Eye (tissue), 1 donor: ENCODE measurements at places on chromosomes 12 and 14.

GRCh38 chr14:89417465-89418225 lies 612 bp upstream of the FOXN3 start:
- peak; percentile 79 for DNase-seq

DNA sequence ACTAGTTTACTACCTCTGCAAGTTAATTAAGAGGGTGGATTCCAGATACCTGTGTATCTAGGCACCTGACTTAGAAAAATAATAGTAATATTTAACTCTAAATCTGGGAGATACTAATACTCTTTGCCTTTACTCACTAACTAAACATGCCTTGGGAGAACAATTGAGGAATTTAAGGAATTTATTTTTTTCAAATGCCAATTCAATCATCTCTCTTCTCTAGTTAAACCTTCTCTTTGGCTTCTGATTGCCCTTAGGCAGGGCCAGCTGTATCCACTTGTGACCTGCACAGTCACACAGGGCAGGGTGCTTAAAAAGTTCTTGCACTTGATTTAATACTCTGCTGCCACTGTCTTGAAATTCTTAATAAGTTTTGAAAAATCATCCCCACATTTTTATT lies 142.4 kb downstream of the PLCZ1 start:
- DNase-seq, result no peak

- DNase-seq, result no peak
Observed at GRCh38 chr14:51733147-51733546, 81.4 kb downstream of the FRMD6 start.

DNA sequence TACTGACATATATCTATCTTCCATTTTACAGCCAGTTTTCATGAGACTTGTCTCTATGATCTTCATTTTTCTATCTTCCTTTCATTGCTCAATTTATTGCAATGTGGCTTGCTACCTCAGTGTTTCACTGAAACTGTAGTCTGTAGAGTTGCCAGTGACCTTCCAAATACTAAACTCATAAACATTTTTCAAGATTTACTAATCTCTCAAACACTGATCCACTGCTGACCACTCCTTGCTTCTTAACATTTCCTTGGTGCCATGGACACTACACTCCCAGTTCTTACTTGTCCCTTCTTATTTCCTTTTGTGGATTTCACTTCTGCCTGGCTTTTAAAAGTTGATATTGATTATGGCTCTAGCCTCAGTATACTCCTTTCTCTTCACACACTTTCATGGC lies 95.4 kb upstream of the SLCO1C1 start:
- DNase-seq, result no peak

GRCh38 chr14:55600784-55601561 lies 21.0 kb downstream of the KTN1 start:
- DNase-seq, result no peak

- DNase-seq, result peak; percentile 50
Observed at GRCh38 chr12:14418451-14418890, 53.0 kb downstream of the ATF7IP start.

- DNase-seq, result no peak
Observed at GRCh38 chr14:35534208-35534872, 376 bp downstream of the INSM2 start.

- DNase-seq, result peak; percentile 47
Observed at GRCh38 chr12:90102957-90103652, 394.5 kb upstream of the ATP2B1 start.

GRCh38 chr14:87437158-87437557 lies 555.8 kb downstream of the GALC start:
- DNase-seq, result no peak

DNA sequence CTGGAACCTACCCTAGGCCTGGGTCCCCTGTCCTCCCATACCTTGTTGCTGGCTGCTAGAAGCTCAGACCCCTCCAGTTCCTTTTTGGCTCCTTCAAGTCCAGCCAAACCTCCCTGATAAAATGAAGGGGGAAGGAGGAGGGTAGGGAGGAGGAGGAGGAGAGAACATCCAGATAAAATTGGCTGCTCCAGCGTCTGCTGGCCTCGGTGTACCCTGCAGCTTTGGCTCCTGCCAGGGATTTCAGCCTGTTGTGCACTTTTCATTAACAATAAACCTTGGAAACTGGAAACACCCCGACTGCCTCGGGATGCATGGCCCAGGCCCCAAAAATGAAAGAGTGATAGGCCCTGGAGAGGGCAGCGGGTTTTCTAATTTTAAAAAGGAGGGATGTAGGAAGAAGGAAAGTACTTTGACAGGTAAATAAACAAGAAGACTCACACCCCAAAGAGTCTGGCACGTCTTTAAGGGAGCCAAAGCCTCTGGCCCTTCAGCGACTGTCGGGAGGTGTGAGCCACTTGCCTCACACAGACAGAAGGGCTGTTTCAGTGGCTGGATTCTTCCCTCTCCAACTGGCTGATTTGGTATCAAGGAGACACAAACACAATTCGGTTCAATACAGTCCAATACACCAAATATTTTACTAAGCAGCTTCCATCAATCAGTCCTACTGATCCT lies 49.8 kb downstream of the NUAK1 start:
- DNase-seq, result no peak

DNA sequence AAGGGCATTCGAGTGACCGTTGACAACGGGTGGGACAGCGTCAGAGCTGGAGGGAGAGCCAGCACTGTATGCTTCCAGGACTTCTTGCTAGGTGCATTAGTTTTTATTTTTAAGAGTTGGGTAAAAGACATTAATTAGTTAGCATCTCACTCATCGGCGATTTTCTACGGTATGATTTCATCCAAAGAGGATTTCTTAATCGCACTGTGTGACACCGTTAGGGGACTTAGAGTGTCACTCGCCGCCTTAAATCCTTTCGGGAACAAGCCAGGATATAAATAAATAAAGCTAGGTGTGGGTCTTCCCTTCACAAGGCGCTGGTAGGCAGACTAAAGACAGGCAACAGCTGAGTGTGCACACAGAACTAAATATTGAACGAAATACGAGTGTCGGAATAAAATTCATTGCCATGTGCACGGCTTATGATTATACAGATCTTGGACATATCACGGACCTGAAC lies 869 bp upstream of the NOVA1 start:
- no peak for DNase-seq

DNA sequence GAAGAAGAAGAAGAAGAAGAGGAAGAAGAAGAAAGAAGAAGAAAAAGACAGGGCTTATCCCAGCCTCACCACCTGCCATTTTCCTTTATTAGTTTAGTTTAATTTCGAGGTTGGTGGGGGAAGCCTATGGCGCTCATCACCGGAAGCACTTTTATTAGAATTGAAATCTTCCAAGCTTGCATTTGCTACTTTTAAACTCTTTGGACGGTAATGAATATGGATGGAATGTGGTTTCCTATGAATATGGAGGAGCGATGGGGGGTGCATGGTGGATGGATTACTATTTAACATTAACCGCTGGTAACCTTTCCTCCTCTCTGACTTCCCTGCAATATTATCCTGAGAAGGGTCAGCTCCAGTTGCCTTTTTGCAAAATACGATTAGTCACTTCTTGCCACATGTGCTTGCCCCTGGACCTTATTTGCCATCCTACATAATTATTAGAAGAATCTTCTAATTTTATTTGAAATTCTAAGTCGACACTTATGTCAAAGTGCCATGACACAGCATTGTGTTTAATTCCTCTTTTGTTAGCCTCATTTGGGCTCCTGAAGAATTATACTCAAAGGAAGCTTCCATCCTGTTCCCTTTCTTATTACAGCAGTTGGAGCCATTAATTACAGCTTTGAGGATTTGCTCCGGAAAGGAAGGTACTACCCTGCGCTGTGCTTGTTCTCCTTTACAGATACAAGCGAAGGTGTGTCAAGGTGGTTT lies 424.5 kb downstream of the VRK1 start:
- no peak for DNase-seq

GRCh38 chr12:84128117-84128991 lies 784.2 kb downstream of the SLC6A15 start:
- DNase-seq, result no peak

DNA sequence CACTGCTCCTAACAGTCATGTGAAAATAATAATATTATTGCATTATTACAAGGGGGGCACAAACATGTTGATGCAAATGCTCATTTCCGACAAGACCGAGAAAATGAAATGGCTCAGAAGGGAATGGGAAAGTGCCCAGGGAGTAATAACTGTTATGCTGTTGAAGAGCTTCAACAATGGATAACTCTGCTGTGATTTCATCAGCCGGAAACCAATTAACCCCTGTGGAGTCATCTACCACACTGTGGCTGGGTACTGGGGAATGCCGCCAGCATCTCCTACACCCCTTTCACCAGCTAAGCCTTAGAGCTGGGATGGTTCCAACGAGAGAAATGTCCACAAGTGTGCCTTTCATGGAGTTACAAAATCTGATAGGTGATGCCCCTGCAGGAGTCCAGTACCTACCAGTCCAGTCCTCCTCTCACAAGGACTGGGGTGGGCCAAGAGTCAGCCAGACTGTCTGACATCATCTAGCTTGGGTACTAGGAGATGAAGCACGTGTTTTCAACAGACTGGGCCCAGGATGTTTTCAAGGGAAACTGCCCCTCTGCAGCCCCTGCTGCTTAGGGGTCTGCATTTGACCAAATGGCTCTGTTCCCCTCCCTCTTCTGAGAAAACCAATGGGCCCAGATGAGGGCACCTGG lies 509.3 kb upstream of the CCDC196 start:
- DNase-seq, result peak; percentile 43

DNA sequence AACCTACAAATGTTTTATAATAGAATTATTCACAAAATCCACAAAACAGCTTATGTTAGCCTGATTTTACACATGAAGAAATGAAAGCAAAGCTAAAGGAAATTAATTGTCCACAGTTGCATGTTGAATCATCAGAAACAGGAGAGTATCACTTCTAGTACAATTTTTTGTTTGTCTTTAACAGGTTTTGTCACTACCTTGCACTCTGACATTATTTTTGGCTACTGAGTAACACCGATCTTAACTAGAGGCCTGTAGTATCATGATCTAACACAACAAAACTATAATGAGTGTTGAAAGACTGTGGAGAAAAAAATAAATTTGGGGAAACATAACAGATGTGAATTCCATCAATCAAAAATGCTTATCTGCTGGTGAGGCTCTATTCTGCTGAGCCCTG lies 60.1 kb downstream of the TAOK3 start:
- no peak for DNase-seq

DNA sequence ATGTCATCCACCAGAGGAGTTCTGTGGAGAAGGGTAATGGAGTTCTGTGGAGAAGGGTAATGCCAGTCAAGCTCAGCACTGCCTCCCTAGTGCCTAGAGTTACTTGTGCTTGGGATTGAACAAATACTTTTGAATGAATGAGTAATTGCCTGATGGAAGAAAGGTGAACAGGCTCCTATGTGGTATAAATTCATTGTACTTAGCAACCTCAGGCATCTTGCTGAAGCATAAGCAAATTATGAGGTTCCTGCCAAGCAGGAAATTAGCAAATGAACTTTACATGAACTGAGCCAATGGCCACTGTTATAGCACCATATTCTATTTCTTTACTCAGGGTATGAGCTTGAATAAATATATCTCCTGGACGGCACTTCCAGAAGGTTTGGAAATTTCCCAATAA lies 1047.2 kb downstream of the SLC6A15 start:
- DNase-seq, result no peak

GRCh38 chr14:102568115-102568614 lies 24.3 kb upstream of the RCOR1 start:
- no peak for DNase-seq

DNA sequence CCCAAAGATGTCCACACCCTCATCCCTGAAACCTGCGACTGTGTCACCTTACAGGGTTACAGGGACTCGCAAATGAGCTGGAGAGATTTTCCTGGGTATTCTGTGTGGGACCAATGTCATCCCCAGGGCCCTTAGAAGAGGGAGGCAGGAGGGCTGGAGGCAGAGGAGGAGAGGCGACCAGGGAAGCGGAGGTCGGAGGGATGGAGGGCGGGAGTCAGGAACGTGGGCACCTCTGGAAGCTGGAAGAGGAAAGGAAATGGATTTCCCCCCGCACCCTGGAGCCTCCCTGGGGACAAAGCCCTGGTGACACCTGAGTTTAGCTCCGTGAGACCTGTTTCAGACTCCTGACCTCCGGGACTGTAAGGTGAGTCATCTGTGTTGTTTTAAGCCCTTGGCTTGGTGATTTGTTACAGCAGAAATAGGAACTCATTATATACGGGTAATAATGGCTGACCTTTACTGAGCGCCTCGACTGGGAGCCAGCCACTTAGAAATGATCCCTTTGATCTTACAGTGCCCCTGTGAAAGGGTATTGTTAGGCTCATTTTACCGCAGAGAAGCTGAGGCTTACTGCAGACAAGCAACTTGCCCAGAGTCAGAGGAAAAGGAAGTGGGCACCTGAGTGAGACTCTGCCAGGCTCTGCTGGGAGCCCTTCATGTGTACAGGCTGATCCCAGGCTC lies 29.3 kb upstream of the FZD10 start:
- no peak for DNase-seq

DNA sequence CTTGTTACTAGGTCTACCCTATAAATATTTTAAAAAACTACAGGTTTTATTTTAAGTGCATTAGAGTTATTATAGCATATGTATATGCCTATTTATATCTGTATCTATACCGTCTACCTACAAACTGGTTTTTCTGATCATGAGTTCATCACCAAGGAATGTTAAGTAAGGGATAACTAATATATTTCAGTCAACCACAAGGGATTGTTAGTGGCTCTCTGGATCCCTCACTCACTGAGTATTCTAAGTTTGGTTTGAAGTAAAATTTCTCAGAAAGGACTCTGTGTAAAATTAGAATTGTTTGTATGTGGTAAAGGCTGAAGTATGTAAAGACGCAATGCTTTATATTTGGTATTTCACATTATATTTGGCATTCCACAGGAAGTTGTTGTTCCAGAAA lies 4.8 kb downstream of the EPYC start:
- DNase-seq, result no peak

DNA sequence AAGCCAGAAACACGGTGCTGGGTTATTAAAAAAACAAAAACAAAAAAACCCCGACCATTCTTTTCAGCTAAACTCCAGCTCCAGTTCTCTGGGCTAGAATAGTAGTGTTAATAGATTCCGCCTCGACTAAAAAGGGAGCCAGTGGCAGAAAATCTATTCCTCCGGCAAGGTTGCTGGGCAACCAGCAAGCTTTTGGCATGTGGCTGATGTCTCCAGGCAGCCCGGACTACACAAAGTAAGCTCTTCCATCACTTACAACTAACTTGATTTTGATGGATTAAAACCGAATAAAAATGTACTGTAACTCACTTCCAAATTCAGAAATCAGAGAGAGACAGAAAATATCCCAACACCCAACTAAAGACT lies 126.4 kb upstream of the FOXN3 start:
- DNase-seq, result peak; percentile 76

GRCh38 chr12:67223225-67223624 lies 45.9 kb upstream of the CAND1 start:
- no peak for DNase-seq

GRCh38 chr14:90599748-90600507 lies 203.1 kb downstream of the CALM1 start:
- no peak for DNase-seq

GRCh38 chr12:78192979-78193378 lies 362.3 kb downstream of the NAV3 start:
- DNase-seq, result no peak

GRCh38 chr12:110563702-110564470 lies 19.2 kb downstream of the PPTC7 start:
- no peak for DNase-seq

GRCh38 chr12:83042441-83043200 lies 355.9 kb downstream of the TMTC2 start:
- DNase-seq, result no peak

GRCh38 chr12:84512751-84513150 lies 399.8 kb downstream of the SLC6A15 start:
- DNase-seq, result no peak

- no peak for DNase-seq
Observed at GRCh38 chr12:131232036-131232435, 278.3 kb downstream of the ADGRD1 start.
